ENCODE measurements at places on chromosomes 6 and 20.
A peak's percentile ranks its signal among the peaks of the same experiment; 100 is the strongest.

DNA sequence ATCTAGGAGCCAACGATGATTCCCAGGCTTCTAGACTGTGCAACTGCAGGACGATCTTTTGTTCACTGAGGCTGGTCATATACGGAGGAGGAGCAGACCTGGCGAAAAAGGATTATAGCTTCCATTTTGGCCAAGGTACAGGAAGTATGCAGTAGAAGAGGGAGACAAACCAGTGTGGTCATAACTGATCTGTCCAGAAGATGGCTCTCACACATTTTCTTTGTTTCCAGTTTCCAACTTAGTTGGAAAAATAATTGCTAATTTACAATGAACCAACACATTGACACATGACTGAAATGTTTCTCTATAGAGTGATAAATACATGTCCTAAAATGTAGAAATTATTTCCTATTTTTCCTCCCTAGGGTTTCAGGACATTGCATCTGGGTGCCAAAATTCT is 364.1 kb upstream of the BTBD3 start:
- DNase-seq: no peak

DNA sequence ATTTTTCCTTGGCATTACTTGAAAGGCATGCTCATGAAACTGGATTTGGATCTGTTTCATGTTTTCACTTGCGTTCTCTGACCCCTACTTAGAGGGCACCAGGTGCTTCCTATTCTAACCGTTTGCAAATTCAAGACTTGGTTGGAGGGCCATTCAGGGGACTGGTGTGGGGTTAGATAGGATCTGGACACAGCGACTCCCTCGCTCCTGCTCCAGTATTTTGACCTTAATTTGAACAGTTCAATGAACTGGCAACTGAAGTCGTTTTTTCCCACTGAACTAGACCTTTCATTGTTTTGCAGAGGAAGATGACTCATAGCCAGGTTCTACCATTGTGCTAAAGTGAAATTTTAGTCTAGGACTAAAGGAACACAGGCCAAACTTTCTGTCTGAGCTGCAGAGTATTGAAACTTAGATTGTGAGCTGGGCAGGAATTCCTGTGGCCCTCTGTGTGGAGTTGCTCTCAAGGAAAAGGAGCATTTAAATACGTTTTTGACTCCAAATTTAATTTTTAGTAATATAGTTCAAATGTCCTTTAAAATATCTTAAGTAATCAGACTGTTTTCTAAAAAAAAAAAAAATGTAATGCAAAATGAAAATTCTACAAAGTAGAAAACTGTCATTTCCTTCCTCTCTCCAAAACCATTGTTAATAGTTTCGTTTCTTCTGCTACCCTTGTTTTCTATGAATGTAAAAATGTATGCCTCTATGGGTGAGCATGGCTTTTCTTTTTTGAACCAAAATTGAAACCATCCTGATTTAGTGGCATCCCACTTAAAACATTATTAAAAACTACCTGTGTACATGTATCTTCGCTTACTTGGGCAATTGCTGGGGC is 64.8 kb downstream of the UTRN start:
- peak; percentile 65 for DNase-seq

- DNase-seq: no peak
These were observed 24.1 kb downstream of the IL17A start for GRCh38 chr6:52210227-52210626.

GRCh38 chr6:84769306-84769705 is 4.9 kb upstream of the TBX18 start:
- no peak for DNase-seq

- no peak for DNase-seq
These were observed 27.1 kb downstream of the MICA start for GRCh38 chr6:31430449-31430848.

GRCh38 chr6:7267466-7268091 is 45.4 kb downstream of the SSR1 start:
- DNase-seq: no peak

GRCh38 chr20:41133709-41134361 is 3.5 kb upstream of the PLCG1 start:
- DNase-seq: peak; percentile 47

DNA sequence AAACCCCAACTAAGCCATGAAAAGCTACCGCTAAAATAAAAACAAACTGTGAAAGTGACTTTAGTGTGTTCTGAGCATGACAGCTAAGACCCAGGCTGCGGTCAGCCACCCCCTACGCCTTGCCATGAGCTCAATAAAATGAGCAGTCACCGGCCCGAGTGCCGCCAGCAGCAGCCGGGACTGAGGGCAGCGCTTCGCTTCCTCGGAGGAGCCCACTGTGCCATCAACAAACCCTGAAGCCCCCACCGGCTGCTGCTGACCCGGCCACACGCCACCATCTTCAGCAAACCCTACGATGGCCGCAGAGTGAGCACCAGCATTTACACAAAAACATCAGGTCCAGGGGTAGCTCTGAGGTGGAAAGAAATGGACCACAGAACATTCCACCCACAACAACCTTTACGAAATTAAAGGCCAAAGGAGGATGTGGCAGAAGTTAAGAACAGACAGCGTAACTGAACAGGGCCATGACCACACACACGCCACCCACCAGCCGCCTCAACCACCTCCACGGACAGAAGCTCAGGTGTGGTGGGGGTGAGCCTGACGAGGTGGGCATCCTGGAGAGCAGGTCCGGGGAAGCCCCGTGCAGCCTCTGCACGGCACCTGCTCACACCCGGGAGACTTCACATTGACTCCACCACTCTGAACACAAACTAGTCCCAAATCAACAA is 67.0 kb downstream of the THBS2 start:
- DNase-seq: no peak

- no peak for DNase-seq
These were observed 128.6 kb downstream of the UNC5CL start for GRCh38 chr6:40910260-40910893.

DNA sequence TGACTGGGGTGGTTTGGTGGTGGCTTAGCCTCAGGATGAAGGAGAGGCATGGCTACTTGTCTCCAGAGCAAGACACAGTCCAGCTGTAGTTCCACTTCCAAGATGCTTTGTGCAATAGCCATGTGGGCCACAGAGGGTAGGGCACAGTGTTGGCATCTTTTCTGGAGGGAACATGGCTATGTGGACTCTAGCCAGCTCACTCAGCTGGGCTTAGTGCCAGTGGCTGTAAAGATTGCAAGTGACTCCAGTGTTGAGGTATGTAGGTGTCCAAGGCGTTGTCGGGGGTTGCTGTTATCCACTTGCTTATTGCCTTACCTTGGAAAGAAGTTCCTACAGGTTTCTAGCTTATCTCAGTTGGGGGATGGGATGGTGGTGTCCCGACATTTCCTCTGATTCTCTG is 233.4 kb downstream of the CD109 start:
- DNase-seq: no peak
